ENCODE measurements at places on chromosomes 3 and 15. TPM values are rescaled to one million over a fixed set of nuclear protein-coding genes. Genes with fewer than 3 reads are reported as not detected.

CHRFAM7A gene
- total RNA-seq, result 8.6 TPM

- no peak for DNase-seq
Measured at GRCh38 chr3:177824841-177825240, 627.6 kb upstream of the TBL1XR1 start.

WDR93 gene
- total RNA-seq, result 1.5 TPM

- no peak for DNase-seq
Measured at GRCh38 chr3:17969985-17970568, 227.6 kb upstream of the TBC1D5 start.

- no peak for DNase-seq
Measured at GRCh38 chr3:17626395-17626794, 116.0 kb downstream of the TBC1D5 start.

WNT7A gene
- 0.03 TPM for total RNA-seq

DNA sequence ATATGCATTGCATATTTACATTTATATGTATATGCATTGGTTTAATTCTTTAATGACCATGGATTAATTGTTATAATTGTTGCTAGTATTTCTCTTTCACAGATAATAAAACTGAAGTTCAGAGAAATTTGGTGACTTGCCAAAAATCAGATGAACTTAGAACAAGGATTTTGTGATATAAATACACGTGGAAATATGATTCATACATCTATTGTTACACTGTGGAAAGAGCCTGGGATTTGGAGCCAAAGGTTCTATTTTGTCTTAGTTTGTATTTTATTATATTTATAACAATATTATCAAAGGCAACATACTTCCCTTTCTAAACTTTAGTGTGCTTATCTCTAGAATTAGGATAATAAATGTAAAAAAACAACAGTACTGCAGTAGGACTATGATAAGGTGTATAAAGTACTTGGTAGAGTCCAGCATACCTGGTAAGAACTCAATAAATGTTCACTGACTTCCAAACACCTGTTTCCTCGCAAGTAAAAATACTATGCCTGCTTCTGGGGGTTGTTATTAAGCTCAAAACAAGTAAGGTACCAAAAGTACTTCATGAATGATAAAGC is 342.9 kb downstream of the THSD4 start:
- DNase-seq, result no peak
